ENCODE measurements at places on chromosomes 6 and 20. TPM values are rescaled to one million over a fixed set of nuclear protein-coding genes. Genes with fewer than 3 reads are reported as not detected.

TOP1 gene
- total RNA-seq: 86.0 TPM

SLC17A9 gene
- 0.27 TPM for total RNA-seq

DNA sequence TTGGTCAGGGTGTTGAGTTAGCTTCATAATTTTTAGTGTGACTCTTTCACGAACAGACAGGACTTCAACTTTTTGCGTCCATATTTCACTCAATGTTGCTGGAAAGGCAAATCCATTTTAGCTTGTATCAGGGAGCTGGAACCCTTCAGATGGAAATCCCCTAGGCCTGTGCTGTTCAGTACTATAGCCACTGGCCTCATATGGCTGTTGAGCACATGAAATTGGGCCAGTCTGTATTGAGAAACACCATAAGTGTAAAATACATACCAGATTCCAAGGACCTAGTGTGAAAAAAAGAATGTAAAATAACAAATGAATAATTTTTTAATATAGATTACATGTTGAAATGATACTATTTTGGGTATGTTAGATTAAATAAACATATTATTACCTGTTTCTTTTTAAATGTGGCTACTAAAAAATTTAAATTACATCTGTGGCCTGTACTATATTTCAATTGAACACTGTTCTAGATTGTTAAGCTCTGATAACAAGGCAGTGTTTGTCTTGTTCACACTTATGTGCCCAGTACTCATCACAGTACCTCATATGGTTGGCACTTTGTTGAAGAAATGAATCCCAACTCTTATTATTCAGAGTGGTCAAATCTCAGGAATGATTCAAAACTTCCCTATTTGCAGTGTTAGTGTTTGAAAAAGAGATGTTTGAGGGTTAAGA lies 34.3 kb downstream of the CTNNBL1 start:
- no peak for DNase-seq
- peaks cover 2% of the 10 kb centered on the region for H3K36me3 ChIP-seq
- no peak overlapping the region for H3K27ac ChIP-seq
- H3K4me3 ChIP-seq: no peak overlapping the region
- H3K4me1 ChIP-seq: no peaks in the 10 kb centered on the region

DNA sequence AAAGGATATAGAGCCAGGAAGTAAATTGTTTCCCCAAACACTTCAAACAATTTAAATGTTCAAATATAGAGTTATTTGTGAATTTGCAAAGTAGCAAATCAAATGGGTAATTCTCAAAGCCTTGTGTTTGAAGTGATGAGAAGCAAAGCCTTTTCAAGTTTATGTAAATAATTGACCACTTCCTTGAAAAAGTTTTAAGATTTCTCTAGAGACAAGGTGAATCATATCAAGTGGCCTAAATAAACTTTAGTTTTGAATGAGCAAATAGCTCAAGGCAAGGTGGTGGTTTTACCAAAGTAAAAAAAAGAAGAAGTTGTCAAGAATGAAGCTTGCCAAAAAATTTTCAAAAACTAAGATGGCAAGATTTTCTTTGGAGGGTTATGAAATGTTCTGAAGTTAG lies 42.6 kb upstream of the IFNGR1 start:
- H3K36me3 ChIP-seq: no peaks in the 10 kb centered on the region
- no peak for DNase-seq
- no peak overlapping the region for H3K4me3 ChIP-seq

- H3K4me3 ChIP-seq: no peak overlapping the region
- no peak for DNase-seq
- H3K27ac ChIP-seq: no peak overlapping the region
- H3K36me3 ChIP-seq: no peaks in the 10 kb centered on the region
Observed at GRCh38 chr6:80472271-80472670, 365.8 kb downstream of the BCKDHB start.

DNA sequence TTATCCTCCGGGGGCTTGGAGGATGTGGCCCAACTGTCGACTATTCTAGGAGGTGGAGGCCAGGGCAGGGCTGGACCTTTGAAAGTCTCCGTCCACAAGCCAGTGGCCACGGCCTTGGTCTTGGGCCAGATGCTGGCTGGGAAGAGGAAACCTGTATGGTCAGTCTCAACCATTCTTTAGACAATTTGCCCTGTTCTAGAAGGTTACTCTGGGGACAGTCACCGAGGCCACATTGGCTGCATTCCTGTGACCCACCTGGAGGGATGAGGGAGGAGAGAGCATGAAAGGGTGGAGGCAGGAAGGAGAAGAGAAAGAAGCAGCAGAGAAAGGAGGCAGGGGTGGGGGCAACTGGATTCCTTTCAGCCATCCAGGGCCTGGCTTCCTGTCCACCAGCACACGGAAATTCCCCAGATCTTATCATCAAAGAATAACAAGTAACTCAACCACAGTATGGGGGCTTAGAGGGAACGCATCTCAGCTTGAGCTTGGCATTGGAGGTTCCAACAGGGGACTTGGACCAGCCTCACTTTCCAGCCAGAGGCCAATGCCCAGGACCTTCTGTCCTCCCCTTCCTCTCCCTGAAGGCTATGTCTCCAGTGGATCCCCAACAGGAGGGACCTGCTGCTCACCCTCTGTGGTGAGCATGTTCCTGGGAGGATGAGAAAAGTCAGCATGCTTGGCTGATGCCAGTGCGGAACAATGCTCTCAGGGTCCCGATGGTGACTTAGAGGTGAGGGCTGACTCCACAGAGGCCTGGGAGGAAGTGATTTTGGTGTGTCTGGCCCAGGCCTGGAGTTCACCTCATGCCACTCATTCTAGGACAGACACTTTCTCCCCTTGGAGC lies 30.4 kb downstream of the TGM2 start:
- no peak overlapping the region for H3K4me3 ChIP-seq
- peak overlapping the region; percentile 47 for H3K27ac ChIP-seq
- peak; percentile 56 for DNase-seq
- peaks cover 72% of the 10 kb centered on the region for H3K36me3 ChIP-seq

- H3K4me1 ChIP-seq: no peaks in the 10 kb centered on the region
- H3K36me3 ChIP-seq: no peaks in the 10 kb centered on the region
- DNase-seq: no peak
- H3K4me3 ChIP-seq: no peak overlapping the region
- H3K27me3 ChIP-seq: no peaks in the 10 kb centered on the region
Observed at GRCh38 chr6:166109608-166110007, 58.0 kb downstream of the TBXT start.

- no peak for DNase-seq
- peak overlapping the region; percentile 62 for H3K27ac ChIP-seq
- H3K27me3 ChIP-seq: no peaks in the 10 kb centered on the region
- no peaks in the 10 kb centered on the region for H3K36me3 ChIP-seq
- H3K4me3 ChIP-seq: peak overlapping the region; percentile 62
Observed at GRCh38 chr6:131063764-131064272, 773 bp upstream of the EPB41L2 start.

Data from K562 (cell line).